Retina (tissue), 1 donor: ENCODE measurements at places on chromosomes 7 and 10.

DNA sequence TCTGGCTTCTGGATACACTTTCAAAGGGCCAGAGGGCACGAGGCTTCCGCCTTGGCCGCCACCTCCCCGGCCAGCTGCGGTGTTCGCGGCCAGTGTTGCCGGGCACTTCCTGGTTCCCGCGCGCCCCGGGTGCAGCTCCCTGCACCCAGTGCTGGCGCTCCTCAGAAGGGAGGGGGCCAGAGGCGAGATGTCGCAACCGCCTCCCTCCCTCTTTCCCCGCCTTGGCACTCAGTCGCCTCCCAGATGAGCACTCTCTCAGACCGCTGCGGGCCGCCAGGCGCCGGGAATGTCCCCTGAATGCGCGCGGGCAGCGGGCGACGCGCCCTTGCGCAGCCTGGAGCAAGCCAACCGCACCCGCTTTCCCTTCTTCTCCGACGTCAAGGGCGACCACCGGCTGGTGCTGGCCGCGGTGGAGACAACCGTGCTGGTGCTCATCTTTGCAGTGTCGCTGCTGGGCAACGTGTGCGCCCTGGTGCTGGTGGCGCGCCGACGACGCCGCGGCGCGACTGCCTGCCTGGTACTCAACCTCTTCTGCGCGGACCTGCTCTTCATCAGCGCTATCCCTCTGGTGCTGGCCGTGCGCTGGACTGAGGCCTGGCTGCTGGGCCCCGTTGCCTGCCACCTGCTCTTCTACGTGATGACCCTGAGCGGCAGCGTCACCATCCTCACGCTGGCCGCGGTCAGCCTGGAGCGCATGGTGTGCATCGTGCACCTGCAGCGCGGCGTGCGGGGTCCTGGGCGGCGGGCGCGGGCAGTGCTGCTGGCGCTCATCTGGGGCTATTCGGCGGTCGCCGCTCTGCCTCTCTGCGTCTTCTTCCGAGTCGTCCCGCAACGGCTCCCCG, at the start of gene FFAR4:
Gene FFAR4 (plus strand): TSS at position 231 of the 842 bp plus-strand sequence. CDS start 56 bp downstream, at position 287.
- peak; percentile 81 for DNase-seq

DNA sequence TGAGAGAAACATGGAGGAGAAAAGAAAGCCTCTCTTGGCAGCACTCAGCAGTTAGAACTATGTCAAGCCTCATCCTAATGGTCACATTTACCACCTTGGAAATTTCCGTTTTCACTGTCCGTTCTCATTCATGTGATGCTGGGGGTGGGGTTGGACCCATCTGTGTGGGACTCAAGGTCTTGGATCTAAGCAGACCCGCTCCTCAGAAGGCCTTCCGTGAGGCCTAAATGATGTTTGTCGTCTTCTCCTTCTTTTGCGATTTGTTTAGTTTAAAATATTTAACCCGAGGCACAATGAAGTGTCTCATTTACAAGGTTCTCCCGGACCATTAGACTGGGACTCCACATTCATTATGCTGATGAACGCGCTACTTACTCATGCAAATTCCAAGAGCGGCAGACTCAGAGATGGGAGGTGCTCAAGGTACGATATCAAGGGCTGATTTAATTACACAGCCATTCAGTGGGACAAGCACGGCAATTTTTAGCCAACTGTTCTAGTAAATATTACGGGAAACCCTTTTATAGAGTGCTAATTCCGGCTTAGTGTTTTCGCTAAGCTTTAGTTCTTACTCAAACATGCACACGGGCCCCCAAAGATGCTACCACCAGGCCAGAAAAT, 109.1 kb upstream of the EFCAB10 start:
- peak; percentile 18 for DNase-seq

DNA sequence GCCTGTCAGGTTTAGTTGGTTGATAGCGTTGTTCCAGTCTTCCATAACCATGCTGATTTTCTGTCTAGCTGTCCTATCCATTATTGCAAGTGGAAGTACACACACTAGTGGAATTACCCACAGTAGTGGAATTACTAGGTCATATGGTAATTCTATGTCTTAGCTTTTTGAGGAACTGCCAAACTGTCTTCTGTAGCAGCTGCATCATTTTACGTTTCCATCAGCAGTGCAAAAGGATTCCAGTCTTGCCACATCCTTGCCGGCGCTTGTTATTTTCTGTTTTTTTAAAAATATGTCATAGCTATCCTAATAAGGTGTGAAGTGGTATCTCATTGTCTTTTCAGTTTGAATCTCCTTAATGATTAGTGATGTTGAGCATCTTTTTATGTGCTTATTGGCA, 17.2 kb upstream of the RHBDD2 start:
- DNase-seq, result no peak

DNA sequence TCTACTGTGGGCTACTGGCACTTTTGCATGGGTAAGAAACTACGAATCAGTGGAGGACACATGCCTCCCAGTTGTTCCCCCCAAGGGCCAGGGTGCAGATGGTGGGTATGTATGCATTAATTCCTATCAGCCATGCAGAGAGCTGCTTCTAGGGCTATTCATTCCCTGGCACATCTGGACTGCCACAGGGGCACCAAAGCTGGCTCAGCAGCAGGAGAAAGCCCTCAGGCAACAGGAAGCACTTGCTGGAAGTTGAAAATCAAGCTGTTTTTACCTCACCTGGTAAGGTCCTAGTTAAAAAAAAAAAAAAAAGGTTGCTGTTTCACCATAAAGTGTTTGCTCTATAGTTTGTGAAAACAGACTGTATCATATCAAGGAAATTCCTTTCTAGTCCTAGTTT, 1342.6 kb downstream of the REEP3 start:
- no peak for DNase-seq

DNA sequence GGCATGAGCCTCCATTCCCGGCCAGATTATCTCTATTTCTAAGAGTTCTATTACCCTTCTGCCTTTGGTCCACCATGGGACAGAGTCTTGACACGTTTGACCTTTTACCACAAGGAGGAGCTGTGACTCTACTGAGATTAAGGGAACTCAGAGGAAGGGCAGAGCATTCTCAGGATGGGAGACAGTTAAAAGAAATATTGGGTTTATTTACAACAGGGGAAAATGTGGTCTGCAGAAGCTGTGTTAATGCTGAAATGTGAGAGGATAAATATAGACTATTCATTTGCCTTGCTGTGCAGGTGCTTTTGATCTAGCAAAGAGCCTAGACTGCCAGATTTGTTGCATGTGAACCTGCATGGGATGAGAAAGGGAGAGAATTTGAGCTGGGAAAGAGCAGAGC, 45.8 kb upstream of the PRSS58 start:
- no peak for DNase-seq

DNA sequence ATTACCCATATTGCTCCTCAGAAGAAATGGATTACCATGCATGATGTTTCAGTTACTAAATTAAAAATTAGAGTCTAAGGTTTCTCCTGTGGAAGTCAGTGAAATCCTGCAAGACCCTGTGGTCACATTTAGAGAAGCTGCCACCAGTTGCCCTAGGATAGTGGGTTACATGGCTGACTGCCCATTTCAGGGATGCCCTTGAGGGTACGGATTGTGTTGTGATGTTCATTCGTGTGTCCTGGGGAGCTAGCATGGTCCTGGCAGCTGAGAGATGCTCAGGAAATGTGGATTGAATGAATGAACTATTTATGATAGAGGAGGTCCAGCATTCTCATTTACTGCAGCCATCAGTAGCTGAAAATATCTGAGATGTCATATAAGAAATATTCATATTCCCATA, 55.1 kb downstream of the TMEM178B start:
- peak; percentile 28 for DNase-seq

- DNase-seq, result peak; percentile 60
Measured at GRCh38 chr7:151141855-151142685, 25.4 kb downstream of the GBX1 start.

GRCh38 chr7:77935652-77936348, 137.2 kb downstream of the PHTF2 start:
- no peak for DNase-seq

- no peak for DNase-seq
Measured at GRCh38 chr7:132161533-132161915, 414.7 kb downstream of the PLXNA4 start.

DNA sequence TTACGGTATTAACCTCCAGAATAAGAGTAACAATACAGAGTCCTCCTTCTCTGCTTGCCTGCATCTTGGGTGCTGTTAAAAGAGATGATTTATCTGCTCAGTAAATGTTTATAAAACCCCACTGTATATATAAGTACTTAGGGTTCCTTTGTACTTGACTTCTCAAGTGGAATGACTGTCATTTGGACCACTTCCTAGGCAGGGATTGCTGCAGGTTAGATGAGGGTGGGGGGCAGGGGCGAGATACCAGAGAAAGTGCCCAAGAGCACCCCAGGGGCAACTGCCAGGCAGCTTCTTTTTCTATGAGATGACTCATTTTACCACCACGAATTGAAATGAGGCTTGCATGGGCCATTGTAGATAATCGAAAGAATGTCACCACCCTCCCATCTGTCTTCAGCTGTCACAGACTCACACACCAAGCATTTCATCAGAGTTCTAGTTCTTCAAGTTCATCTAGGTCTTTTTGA, 421.9 kb upstream of the GALNT17 start:
- no peak for DNase-seq

GRCh38 chr7:94620703-94621118, 35.2 kb downstream of the SGCE start:
- no peak for DNase-seq

- DNase-seq, result peak; percentile 85
Measured at GRCh38 chr7:154841731-154842331, 161.1 kb downstream of the PAXIP1 start.

DNA sequence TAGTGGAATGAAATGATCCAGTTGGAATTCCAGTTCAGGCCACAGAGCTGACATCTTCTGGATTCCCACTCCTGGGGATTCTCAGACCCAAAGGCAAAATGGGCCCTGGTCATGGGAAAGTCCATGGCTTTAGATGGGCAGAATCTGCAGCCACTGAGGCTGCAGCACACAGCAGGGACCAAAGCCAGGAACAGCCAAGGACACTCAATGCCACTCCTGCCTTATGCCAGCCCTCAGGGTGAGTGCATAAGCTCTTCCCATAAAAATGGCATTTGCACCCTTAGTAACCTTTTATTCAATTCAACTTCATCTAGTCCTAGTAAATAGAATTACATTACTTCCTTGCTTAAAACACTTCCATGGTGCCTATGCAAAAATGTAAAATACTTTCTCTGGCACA, 274.4 kb downstream of the KCNMA1 start:
- no peak for DNase-seq

GRCh38 chr7:129390314-129390713, 43.9 kb upstream of the STRIP2 start:
- no peak for DNase-seq

DNA sequence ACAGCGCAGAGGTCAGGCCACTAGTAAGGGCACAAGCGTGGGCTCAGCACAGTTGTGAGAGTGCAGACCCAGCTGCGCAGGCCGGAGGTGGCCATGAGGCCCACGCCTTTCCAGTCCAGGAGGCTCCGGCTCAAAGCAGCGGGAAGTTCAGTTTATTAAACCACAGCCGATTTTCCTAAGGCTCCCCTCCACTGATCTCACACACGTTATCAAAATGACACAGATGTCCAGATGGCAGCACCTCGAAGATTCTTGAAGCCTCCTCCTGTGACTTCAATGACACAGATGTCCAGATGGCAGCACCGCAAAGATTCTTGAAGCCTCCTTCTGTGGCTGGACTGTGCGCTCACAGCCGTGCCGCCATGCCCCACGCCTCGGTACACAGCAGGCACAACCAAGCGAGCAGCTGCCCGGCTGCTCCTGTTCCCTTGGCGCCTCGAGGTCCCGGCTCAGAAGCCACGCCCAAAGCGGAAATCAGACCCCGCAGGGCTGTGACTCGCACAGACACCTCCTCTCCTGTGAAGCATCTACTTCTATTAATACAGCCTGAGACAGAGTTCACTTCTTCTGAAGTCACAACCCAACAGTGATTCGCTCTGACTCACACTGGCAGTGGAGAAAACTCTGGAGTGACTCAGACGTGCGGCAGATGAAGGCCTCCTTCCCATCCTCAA, 122.7 kb downstream of the MAD1L1 start:
- peak; percentile 63 for DNase-seq

- DNase-seq, result no peak
Measured at GRCh38 chr7:151868396-151869108, 8.4 kb downstream of the PRKAG2 start.

- no peak for DNase-seq
Measured at GRCh38 chr10:37643187-37643586, 214.2 kb downstream of the ZNF248 start.
